Adipocyte (in vitro differentiated cells): ENCODE measurements at places on chromosomes 1 and 21.

- no peak for DNase-seq
Observed at GRCh38 chr1:194114288-194114687, 927.9 kb upstream of the B3GALT2 start.

- DNase-seq: no peak
Observed at GRCh38 chr1:33165209-33165608, 16.6 kb downstream of the TRIM62 start.

- DNase-seq: no peak
Observed at GRCh38 chr1:205532026-205532898, 27.8 kb downstream of the CDK18 start.

DNA sequence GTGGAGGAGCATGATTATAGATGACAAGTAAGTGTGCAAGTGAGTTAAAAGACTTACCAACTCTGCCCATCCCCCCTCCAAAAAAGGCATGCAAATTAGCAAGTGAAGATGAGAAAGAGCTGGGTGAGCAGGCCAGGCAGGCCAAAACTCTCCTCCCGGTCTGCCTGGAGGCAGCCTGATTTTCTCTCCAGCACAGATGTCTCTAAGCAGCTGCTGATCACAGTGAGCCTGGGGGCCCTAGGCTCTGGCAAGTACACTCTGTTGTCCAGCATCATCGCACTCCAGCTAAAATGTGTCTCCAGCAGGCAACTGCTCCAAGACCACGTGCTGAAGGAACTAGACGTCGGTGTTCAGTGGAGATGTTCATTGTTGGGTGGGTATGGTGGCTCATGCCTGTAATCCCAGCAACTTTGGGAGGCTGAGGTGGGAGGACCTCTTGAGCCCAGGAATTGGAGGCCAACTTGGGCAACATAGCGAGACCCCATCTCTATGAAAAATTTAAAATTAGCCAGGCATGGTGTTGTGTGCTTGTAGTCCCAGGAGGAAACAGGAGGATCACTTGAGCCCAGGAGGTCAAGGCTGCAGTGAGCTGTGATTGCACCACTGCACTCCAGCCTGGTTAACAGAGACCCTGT, 56.7 kb upstream of the PUM1 start:
- no peak for DNase-seq

DNA sequence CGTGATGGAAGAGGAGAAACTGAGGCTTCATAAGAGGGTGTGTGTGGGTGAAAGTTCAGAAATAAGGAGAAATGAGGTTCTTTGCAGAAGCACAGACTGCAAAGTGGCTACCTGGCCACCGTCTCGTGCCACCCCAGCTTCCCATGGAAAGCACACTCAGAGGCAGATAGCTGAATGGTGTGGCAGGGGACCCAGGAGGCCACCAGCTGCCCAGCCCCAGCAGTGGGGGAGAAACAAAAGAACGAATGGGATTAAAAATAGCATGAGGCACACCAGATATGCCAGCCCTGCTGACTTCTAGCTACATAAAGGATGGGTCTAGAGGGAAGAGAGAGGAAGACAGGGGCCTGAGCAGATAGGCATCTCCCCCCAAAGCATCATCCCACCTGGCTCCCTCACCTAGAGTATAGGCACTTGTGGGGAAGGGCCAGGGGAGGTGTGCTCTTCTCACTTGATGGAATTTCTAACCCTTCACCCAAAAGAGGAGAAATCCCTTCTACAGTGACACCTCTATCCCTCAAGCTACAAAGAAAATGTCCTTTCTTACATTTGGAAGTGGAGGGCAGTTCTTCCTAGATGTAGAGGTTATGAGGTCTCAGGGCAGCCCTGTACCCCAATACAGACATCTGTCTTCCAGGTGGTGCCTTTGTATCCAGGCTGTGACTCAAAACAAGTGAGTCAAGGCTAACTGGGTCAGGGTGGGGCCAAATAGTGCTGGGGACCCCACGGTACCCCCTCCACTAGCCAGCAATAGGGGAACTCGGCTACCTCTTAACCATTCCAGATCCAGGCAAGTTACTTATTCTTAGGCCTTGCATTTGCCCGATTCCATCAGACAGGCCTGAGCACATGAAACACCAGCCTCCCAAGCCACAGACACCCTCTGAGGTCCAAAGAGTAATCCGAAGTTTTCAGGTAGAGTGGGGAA, 3.5 kb downstream of the HDGF start:
- peak; percentile 45 for DNase-seq

DNA sequence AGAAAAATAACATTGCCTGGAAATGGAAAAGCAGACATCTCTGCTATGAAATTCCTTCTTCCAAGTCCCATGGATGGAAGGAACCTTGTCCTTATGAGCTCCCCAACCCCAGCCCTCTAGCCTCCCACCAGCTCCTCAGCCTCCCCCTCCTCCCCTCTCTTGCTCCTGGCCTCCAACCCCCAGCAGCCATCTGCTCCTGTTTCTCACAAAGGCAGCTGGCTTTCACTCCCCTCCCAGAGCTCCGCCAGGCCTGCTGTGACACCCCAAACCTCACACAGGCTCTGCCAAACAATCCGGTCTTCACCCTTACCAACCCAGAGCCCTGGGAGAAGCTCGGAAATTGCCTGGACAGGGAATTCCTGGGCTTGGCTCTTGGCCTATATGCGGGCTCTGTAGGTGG, 69.2 kb downstream of the KLHDC7A start:
- no peak for DNase-seq

GRCh38 chr1:210647406-210648333, 319.0 kb downstream of the HHAT start:
- DNase-seq: peak; percentile 40

DNA sequence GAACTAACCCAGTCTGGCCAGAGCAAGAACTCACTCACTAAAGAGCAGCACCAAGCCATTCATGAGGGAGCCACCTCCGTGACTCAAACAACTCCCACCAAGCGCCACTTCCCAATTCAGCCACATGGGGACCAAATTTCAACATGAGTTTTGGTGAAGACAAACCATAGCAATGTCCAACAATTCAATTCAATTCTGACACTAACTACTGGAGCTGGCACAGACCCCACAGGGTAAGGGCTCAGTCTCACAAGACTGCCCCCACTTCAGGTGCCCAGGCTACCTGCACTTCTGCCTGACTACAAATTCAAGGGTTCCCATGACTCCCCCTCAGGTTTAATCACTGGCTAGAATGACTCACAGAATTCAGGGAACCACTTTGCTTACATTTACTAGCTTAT, 48.8 kb upstream of the RAP1A start:
- no peak for DNase-seq

GRCh38 chr1:227621211-227621610, 57.9 kb downstream of the ZNF678 start:
- no peak for DNase-seq

- DNase-seq: peak; percentile 36
Observed at GRCh38 chr1:101043776-101044175, 18.2 kb upstream of the DPH5 start.

- DNase-seq: no peak
Observed at GRCh38 chr1:223859058-223859457, 13.3 kb upstream of the TP53BP2 start.

GRCh38 chr1:74689621-74690363, 16.2 kb upstream of the ERICH3 start:
- DNase-seq: peak; percentile 88

GRCh38 chr1:9347095-9347850, 54.6 kb downstream of the SPSB1 start:
- DNase-seq: no peak

DNA sequence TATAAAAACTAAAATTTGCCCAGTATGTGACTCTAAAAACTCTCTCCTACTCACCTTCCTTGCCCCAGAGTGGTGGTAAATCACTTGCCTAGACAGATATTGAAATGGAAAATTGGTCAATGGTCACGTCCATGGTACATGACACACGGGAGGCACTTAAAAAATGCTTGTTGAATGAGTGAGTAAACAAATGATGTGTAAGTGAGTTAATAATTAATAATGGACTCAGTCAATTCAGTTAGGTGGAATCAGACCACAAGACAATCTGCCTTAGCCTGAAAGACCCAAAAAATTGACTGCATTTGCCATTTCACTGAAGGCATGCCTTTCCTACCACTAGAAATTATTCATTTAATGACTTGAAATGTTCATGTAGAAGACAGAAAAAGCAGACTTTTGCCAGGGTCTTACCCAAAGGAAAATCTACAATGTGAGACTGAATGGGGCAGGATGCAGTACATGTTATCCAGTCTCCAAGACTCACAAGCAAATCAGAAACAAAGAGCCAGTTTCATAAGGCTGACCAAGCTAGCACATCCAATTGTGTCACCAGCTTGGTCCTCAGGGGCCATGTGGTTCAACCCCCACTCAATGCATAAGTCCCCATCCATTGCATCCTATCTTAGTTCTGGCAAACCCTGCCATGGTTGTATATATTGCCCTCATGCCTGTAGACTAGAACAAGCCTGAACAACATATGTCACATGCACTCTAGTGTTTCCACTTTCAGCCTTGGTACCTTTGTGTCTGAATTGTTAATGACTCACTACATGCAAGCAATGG, 73.6 kb downstream of the TBX15 start:
- DNase-seq: no peak

DNA sequence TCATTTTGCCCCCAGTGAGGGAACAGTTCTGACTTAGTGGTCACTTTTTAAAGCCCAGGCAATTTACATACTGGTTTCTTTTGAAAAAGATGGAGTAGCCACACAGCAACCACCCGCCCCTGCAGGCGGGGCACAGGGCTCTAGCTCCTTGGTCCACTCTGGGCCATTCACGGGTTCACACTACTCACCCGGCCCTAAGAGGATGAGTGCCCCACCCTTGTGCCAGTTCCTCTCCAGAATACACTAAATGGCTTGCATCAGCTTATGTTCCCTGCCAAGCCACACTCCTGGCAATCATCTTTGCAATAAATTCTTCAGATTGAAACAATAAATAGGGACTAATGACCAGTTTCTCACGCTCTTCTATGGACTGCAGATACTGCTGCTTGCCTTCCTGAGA, 15.7 kb upstream of the ATP13A2 start:
- DNase-seq: no peak

DNA sequence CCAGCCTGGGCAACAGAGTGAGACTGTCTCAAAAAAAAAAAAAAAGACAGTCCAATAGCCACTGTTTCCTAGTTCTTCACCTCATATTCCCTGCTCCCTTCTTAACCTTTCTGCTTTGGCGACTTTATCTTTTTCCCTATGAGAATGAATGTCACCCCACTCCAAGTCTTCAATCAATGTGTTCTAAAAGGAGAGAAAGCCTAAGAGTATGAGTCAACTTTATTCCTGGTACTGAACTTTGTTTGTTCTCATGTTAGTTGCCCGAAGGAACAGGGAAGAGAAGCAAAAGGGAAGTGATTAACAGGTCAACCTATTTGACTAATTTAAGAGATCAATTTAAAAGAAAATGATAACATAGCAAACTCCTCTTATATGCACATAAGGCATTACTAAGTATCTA, 39.9 kb upstream of the SLC16A1 start:
- DNase-seq: no peak

GRCh38 chr1:71948561-71948960, 333.8 kb downstream of the NEGR1 start:
- no peak for DNase-seq

- no peak for DNase-seq
Observed at GRCh38 chr1:42017259-42017658, 98.5 kb upstream of the HIVEP3 start.

DNA sequence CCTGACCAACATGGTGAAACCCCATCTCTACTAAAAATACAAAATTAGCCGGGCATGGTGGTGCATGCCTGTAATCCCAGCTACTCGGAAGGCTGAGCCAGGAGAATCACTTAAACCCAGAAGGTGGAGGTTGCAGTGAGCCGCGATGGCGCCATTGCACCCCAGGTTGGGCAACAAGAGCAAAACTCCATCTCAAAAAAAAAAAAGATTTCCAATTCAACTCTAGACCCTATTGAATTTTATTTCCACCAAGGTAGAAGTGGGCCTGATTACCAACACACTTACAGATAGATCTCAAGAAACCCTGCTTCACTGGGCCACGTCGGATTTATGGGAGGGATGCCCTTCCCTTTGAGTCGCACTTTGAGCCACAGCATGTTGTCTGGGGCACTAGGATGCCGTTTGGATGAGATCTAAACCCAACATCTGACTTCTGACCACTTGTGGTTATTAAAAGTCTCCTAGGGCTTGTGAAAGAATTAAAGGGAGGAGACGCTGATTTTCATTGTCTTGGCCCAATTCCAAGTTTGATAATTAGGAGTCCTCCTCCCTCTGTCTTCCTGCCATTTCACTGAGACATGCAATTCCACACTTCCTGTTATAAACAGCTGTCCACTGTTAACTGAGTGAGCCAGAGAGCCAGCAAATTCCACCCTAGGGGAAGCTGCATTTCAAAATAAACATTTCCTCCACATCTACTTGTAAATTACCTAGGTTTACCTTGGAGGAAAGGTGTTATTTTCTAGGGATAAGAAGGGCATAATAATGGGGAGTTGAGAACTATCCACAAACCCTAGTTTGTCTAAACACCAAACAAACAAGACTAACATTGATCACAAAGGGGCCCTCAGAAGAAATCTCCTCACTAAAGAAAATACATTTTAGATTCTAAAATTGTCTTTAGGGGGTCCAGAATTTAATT, 5.2 kb upstream of the RERE start:
- DNase-seq: peak; percentile 86

DNA sequence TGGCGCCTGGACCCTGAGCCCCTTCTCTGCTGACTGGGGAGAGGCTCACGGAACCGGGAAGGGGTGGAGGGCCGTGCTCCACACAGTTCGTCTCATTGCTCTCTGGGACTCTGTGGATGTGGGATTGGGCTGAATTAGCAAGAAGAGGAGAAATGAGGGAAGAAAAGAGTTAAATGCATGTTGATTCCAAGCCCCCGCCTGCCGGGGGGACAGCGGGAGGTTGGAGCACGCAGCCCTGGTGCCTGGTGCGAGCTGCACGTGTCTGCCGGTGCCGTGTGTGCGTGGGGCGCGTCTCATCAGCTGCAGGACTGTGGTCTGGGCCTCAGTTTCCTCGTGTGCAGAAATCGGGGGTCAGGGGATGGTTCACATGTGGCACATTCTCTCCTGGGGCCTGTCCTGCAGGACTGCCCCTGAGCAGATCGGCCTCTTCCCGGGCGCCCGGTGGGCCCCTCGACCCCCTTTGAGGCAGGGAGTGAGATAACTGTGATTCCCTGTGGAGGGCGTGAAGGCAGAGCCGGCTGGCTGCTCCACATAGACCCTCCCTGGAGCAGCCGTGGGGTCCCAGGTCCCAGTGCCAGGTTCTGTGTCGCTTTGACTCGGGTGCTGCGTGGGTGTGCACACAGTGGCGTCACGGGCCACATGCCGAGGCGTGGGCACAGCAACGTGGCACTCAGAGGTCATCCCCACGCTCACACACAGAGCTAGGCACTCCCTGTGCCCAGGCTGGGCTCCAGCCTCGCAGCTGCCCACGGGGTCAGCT, 11.4 kb downstream of the SAMD11 start:
- DNase-seq: no peak

GRCh38 chr1:72434070-72434469, 151.7 kb upstream of the NEGR1 start:
- no peak for DNase-seq

GRCh38 chr1:154453574-154454352, 48.3 kb upstream of the TDRD10 start:
- peak; percentile 50 for DNase-seq

- DNase-seq: peak; percentile 45
Observed at GRCh38 chr1:109762821-109763645, 690 bp downstream of the EPS8L3 start.
